ENCODE measurements at places on chromosomes 12 and 14.
A peak's percentile ranks its signal among the peaks of the same experiment; 100 is the strongest.

GRCh38 chr14:93537951-93538350 lies 107.2 kb downstream of the UNC79 start:
- no peak for DNase-seq

- DNase-seq: no peak
Measured at GRCh38 chr14:95021588-95021987, 135.7 kb downstream of the DICER1 start.

DNA sequence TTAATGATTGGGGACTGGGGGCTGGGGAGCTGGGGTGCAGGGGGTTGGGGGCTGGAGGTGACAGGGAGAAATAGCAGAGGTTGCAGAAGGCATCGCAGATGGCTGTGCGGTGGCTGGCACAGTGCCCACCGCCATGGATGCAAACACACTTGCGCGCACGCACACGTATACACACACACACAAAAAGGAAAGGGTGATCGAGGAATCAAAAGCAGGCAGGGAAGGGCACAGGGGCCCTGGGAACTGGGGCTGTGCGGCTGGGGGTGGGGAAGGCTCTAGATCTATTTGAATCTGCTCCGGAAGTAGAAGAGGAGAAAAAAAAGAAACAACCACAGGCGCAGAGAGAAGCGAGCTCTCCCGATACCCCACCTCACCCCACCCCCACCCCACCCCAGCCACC lies 39.4 kb downstream of the ZFHX2 start:
- peak; percentile 2 for DNase-seq

- no peak for DNase-seq
Measured at GRCh38 chr12:30930238-30930637, 3.7 kb downstream of the TSPAN11 start.

GRCh38 chr12:9872162-9872561 lies 3.0 kb upstream of the CLEC2B start:
- DNase-seq: no peak

DNA sequence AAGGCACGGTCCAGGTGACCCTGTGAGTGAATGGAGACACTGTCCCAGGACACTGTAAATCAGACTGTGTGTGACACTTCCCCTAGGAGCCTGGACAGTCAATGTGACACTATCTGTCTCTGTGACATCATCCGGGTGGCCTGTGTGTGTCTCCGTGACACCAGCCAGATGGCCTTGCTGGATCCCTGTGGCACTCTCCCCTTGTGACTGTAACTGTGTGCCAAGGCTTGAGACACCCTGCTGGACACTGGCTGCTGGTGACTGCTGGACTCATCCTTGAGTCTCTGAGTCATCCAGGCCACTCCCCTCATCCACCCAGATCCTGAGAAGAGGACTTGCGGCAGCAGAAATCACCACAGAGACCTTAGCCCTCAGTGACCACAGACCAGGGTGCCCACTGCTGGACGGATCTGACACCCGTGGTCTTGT lies 51.6 kb downstream of the MVK start:
- DNase-seq: no peak

DNA sequence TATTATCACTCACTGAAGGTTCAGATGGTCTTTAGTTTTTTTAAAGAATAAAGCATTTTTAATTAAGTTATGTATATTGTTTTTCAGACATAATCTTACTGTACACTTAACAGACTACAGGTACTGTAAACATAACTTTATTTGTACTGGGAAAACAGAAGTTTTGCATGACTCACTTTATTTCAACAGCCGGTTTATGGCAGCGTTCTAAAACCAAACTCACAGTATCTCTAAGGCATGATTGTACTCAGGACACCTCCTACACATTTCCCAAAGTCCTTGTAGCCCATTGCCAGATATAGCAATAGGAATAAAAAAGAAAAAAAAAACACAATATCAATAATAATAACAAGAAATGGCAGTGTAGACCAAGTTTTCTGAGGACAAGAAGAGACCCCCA lies 1341.4 kb downstream of the FSCB start:
- no peak for DNase-seq

DNA sequence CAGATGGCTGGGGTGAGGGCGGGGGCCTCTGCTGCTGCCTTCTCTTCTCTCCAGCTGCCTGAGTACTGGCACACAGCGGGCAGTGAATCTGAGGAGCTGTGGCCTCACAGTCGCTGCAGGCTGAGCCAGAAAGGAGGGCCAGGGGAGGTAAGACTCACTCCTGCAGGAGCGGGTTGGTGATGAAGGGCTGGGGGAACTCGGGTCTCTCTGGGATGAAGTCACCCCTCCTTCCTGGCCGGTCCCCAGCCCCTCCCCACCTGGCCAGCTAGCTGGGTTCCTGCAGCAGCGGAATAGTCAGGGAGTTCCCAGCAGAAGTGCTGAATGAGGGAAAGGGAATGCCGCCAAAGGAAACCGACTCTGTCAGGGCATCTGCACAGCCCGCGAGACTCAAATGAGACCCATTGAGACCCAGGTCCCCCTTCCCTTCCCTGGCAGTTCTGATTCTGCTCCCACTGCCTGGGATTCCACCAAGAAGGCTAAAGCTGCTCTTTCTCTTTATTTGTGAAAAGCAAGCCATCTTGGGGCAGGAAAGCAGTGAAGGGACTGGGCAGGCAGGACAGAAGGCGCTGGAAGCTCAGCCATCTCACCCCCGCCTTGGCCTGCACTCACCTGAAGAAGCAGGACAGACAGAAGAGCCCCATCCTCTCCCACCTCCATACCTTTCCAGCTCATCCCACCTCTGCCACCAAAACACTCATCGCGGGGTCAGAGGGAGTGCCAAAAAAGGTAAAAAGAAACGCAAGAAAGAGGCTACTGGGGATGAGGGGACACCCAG lies 5.3 kb downstream of the NGB start:
- no peak for DNase-seq
